Activated T-cell treated with anti-CD3 and anti-CD28 coated beads, Interleukin-2, amount 50 U/mL, for 72 hours (primary cell): ENCODE measurements at places on chromosomes 6 and 20.
A peak's percentile ranks its signal among the peaks of the same experiment; 100 is the strongest.

GRCh38 chr20:50690650-50691572, at the start of gene RIPOR3:
TSS of gene RIPOR3 (minus strand) at chr20:50691542. CDS start at chr20:50691128, 414 bp downstream.
- DNase-seq, result no peak

DNA sequence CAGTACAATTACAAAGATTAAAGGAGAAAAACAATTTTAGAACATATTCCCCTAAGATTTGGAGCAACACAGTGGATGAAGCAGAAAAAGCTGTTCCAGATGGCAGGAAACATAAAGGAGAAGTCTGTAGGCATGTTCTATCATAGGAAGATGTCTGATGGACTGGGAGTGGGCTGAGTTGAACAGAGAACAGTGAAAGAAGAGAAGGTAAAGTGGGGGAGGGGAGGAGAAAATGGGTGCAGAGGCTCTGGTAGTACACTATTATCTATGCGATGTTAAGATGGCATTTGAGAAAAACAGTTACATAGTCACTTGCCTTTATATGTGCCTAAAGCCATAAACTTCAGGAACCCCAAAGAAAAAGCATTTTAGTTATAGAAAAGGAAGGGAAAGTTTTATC, 4.2 kb upstream of the PHIP start:
- DNase-seq, result no peak

- no peak for DNase-seq
Observed at GRCh38 chr6:109322825-109323224, 59.4 kb downstream of the CD164 start.

GRCh38 chr6:107618672-107619071, 128.8 kb downstream of the SOBP start:
- DNase-seq, result peak; percentile 63

GRCh38 chr6:155380666-155381332, 66.5 kb upstream of the TFB1M start:
- no peak for DNase-seq

DNA sequence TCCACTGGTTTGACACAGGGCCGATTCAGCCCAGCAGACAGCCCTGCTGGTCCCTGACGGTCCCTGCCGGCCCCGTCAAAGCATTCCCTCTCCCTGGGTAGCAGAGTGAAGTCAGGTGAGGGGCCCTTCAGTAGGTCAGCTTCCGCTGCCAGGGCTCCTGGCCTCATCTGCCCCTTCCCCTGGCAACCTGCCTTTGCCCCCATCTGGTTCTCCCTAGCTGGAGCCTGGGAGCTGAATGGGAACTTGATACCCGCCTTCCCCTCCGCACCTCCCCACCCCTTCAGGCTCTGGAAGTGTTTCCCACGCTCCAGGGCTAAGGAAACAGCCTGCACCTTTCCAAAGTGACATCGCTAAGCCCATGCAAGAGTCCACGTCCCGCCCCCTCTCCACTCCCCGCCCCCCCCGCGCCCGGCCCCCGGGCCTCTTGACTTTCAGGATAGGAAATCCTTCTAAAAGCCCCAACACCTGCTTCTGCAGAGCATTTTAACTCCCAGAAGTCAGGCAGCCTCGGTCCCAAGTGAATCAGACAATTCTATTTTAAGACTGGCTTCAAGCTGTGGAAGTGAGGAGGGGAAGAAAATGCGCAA, 53.3 kb downstream of the ISM1 start:
- no peak for DNase-seq

GRCh38 chr6:167238694-167239467, 52.2 kb upstream of the UNC93A start:
- no peak for DNase-seq

- DNase-seq, result no peak
Observed at GRCh38 chr6:156550949-156551348, 226.2 kb upstream of the ARID1B start.

GRCh38 chr6:157020398-157020797, 243.2 kb downstream of the ARID1B start:
- DNase-seq, result no peak

DNA sequence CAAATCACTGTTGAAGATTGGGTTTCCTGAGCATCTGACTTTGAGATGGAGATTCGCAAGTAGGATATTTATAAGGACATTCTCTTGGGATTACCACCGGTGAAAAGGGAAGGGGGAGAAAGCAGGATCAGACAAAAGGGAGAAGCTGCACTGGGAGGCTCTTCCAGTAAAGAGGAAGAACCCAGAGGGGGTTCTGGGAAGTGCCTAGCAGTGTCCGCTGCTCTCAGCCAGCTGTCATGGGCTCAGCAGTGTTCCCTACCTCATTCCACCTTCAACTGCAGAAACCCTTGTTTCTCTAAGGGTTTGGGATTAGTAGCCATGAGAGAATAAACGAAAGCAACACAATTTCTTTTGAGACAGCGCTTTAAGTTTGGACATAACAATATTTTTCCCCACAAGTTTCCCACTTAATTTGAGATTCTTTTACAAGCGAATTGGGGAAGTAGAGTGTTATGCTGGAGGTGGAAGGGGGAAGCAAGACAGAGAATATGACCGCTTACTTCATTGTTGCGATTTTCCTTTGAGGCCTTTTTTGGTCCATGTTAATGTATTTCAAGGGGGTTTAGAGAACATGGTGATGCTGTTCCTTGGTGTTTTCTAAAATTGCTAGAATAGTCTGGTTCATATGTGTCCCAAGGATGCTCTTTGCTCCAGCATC, 154.5 kb upstream of the SCGN start:
- DNase-seq, result no peak

GRCh38 chr6:119915971-119916370, 566.4 kb upstream of the MAN1A1 start:
- DNase-seq, result no peak

DNA sequence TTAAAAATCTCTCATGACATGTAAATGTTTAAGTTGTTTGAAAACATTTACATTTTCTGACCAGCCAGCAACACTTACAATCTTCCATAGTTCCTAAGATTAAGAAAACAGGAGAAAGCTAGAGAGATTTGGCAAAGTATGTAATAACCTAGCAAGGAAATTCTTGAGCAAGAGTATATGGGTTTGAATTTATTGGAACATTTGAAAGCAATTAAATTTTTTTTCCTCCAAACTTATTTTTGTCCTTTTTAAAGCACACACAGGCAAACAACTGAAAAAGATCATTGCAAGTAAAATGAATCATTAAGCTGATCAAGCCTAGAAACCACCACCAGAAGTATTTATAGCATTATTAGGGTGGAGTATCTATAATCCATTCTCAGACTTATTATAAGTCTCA, 20.1 kb upstream of the ZNF217 start:
- DNase-seq, result no peak

GRCh38 chr6:74715355-74716085, 490.3 kb downstream of the COL12A1 start:
- DNase-seq, result no peak
